Activated T-helper 1 cell treated with anti-CD3 and anti-CD28 coated beads, Interleukin-12 subunit alpha, Interleukin-12 subunit beta, Interleukin-2, Interleukin-4 antibody, amounts not matched to agents 30 ng/mL and 10 ng/mL and 1 ng/mL, durations not matched to agents 14 hours and 24 hours and 36 hours (primary cell): ENCODE measurements at places on chromosomes 1 and 21.
A peak's percentile ranks its signal among the peaks of the same experiment; 100 is the strongest.

DNA sequence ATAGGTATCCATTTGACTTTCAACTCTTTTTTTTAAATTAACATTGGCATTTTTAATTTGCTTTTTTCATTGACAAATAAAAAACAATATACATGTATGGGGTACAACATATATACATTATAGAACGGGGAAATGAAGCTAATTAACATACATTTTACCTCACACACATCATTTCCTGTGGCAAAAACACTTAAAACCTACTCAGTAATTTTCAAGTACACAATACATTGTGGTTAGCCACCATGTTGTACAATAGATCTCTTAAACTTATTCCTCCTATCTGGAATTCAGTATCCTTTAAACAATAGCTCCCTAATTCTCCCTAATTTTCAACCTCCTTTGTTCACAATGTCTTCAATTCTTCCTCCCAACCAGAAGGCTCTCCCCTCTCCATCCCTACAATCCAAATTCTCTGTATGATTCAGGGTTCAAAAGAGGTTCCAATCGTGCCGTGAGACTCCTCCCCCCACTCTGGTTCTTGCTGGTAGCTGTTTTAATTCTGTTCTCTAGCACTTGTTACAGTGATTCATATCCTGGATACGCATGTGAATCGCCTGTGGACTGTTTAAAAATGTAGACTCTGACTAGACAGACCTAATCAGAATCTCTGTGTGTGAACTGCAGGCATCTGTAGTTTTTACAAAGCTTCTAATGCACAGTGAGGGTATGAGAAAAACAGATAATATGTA, 87.6 kb upstream of the DUSP10 start:
- peak; percentile 48 for DNase-seq

- DNase-seq, result no peak
Observed at GRCh38 chr1:152993186-152993585, 8.4 kb upstream of the SPRR3 start.

GRCh38 chr1:207996636-207997035, 85.7 kb upstream of the CD34 start:
- DNase-seq, result no peak

- peak; percentile 29 for DNase-seq
Observed at GRCh38 chr1:149962039-149962647, 25.5 kb upstream of the MTMR11 start.

GRCh38 chr1:30005972-30006619, 717.3 kb downstream of the MATN1 start:
- no peak for DNase-seq

DNA sequence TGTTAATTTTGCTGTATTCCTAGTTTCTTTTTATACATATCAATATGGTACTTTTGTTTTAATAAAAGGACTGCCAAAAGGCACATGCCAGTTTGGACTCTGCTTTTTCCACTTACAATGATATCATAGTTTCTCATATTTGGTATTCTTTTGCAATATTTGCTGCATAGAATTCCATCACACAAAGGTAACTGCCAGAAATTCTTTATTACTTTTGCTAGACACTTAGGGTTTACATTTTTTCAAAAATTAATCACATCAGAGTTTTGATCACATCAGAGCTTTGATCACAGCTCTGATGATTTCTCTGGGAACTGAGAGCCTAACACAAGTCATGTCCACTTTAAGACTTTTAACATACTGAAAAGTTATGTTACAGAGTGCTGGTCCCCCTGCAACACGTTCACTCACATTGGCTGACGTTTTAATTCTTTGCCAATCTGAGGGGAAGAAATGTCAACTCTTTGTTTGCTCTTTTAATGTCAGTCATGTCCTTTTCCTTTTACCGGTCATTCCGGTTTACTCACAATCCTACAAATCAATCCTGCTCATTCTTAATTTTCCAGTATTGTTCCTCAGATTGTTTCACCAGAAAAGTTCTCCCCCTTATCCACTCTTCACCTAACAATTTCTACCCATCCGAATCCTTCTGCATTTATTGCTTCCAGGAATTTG, 1.1 kb upstream of the CD46 start:
- no peak for DNase-seq

GRCh38 chr1:55069280-55069679, 29.9 kb downstream of the PCSK9 start:
- no peak for DNase-seq
